ENCODE measurements at places on chromosomes 4 and X.

- no peak for DNase-seq
Measured at GRCh38 chr4:14259936-14260335, 632.4 kb upstream of the BOD1L1 start.

GRCh38 chr4:61864286-61864685 lies 664.2 kb downstream of the ADGRL3 start:
- DNase-seq = no peak

DNA sequence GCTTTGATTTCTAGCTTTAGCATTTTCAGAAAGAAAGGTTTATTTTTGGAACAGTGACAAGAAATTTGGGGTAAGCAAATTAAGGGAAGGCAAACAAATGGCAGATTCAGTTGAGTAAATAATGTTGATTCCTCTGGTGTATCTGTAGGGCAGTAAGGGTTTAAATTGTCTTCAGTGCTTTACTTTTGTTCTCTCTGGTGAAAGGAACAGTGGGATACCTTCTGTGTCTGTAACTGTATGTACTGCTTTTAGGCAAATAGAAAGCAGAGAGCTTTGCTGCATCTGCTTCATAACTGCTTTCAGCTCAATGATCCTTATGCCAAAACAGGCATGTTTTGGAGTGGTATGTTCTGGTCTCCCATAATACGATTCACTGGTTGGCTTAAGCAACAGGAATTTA lies 932.1 kb upstream of the SLIT2 start:
- DNase-seq = no peak

DNA sequence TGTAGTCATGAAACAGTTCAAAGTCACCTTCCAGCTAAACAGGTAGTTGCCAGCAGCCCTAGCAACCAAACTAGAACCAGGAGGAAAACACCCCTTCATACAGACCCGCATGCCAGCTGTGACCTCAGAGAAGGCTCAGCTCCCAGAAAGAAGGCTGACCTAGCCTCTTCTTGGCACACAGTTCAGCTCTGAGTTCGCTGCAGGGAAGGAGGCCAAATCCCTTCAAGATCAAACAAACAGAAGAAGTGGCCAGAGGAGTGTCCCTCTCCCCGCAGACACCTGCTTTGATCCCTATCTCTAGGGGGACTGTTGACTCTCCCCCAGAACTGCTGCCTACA lies 56.0 kb downstream of the HADH start:
- DNase-seq = no peak

- no peak for DNase-seq
Measured at GRCh38 chr4:79174490-79175252, 151.2 kb downstream of the NAA11 start.

DNA sequence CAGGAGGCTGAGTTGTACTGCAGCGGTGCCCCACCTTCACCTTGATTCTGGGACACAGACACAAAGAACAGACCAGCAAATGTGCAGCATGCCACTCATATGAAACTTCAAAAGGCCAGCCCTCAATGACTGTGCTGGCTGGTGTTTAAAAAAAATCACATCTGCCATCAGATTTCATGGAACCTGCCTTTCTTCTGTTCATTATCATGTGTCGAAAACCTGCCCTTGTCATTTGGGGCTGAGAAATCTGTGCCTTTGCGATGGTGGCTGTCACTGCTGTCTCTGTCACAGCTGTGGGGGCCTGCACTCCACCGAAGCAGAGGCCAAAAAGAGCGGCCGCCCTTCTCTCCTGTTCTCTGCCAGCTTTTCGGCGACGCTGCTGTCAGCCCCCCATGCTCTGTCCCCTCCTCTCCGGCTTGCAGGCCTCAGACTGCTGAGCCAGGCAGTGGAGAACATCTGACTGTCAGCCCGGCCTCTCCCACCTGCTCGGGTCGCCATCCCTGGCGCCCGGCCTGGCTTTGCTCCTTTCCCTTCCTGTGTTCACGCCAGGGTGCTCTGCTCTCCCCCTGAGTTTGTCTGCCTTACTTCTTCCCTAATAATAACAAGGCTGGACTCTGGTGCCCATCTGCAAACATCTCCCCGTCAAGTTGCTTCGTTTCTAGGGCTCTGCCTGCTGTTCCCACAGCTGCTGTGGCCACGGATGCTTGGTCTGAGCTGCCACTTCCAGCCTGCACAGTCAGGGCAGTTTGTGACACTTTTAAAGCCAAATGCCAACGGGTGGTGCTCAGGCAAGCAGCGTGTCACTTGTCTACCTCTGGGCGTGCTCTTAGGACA lies 355.2 kb downstream of the UNC5C start:
- no peak for DNase-seq

DNA sequence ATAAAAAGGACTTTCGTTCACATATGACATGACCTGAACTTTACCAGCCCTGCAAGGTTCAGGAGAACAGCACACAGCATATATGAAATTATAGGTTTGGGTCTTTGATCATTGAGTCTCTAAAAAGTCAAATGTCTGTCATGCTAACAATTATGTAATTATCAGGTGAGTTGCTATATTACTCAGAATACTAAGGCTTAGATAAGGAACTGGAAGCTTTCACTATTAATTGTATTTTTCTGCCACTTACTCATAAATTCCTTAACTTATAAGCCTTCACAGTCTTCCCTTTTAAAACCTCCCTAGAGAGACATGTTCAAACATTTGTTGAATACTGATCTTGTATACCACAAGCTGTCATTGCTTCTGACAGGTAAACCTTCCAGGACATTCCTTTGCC lies 292.8 kb upstream of the MAGEB2 start:
- no peak for DNase-seq

- DNase-seq = no peak
Measured at GRCh38 chr4:83536362-83537272, 709 bp downstream of the GPAT3 start.

GRCh38 chr4:3879681-3880614 lies 113.8 kb downstream of the ADRA2C start:
- no peak for DNase-seq

DNA sequence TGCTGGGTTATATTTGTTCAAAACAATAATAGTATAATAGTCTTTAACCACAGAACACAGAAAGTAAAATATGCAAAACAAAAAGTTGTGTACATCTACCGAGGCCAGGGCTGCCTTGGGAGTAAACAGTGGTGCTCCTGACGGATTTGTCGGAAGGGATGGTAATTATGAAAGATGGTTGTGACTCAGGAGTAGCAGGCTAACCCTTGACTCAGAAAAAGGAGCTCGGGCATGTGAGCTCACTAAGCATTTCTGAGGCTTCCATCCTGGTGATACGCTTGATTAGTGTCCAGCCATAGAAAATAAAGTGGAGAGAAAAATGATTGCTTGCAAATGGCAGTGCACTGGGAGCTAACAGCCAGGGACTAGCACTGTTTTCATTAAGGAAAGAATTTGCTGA lies 53.2 kb upstream of the SPANXB1 start:
- DNase-seq = no peak

GRCh38 chr4:138494931-138495330 lies 252.8 kb upstream of the SLC7A11 start:
- no peak for DNase-seq

- DNase-seq = no peak
Measured at GRCh38 chr4:177265729-177266128, 43.9 kb upstream of the NEIL3 start.

GRCh38 chr4:121064482-121064881 lies 7.9 kb downstream of the NDNF start:
- DNase-seq = peak; percentile 36

- DNase-seq = no peak
Measured at GRCh38 chrX:68146054-68146453, 287.2 kb downstream of the OPHN1 start.

- DNase-seq = no peak
Measured at GRCh38 chr4:53912766-53913497, 151.5 kb downstream of the CHIC2 start.

DNA sequence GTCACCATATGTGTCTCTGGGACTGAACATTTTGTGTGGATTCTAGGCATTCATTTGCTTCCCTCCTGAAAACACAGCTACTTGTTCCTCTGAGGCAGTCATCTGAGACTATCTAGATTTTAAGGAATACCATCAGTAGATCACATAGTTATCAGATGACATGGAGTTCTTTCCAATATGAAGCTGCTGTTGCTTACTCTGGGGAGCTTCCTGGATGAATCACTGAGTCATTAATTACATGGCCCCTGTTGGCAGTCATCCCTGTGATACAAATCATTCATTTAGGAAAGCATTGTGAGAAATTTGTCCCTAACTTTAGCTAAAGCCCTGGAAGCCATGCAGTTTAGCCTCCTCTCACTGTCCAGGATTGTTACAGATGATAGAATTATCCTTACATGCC lies 98.2 kb upstream of the ARSJ start:
- no peak for DNase-seq

DNA sequence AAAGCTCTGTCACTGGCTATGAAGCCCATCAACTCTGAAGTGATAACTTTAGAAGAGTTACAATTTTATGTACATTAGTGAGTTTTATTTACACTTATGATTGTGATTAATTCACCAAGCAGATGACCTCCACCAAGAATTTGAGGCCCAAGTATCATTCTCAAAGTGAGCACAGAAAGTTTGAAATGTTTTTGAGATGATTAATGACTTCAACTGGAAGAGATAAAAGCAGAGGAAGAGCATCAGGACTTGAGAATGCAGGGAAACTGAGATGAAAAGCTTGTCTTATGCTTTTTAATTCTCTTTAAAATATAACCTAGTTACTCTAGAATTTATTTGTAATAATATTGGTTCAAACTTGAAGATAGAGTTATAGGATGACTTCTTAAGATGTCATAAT lies 112.8 kb upstream of the H2AZ1 start:
- DNase-seq = no peak

GRCh38 chr4:78693777-78694456 lies 82.2 kb upstream of the BMP2K start:
- no peak for DNase-seq

DNA sequence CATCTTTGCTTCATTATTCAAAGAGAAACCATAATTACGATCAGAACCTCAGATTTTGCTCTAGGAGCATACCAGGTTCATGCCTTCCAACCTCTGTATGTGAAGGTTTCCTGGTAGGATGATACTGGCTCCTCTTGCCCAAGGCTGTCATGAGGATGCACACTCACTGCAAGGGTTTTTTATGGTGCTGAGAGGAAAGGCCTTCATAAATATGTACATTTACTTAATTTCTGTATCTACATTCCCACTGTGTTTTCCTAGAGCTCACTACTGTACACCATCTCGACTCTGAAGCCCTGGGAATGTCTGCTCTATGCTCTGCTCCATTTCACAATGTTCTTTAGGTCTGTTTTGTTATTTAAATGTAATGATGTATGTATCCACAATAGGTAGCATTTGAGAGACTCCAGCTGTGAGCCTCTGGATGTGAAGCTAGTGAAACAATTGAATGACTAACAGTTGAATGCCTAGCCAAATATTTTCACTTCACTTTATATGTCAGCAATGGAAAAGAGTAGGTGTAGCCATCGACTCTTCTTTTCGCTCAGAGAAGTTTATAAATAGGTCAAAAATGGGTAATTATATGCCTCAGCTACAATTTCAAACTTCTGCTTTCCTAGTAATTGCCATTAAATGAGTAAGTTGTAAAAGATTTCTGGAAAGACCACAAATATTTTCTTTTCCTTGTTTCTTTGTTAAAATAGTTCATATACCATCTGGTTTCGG lies 228.0 kb downstream of the PALLD start:
- no peak for DNase-seq

GRCh38 chrX:1451251-1451660 lies 1.5 kb downstream of the ASMTL start:
- no peak for DNase-seq

DNA sequence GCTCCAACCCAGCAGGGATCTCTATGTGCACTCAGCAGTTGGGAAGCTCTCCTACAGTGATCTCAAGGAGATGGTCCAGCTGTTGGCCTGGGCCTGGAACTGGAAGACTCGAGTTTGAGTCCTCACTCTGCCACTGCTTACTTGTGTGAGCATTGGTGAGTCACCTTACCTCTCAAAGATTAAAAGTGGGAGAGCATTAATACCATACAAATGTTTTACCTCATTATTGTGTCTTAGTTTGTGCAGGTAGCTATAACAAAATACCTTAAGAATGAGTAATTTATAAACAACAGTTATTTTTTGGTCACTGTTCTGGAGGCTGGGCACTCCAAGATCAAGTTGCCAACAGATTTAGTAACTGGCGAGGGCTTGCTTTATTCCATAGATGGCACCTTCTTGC lies 21.4 kb upstream of the ZNF827 start:
- no peak for DNase-seq

GRCh38 chr4:77358315-77358928 lies 201.4 kb downstream of the CCNG2 start:
- no peak for DNase-seq

DNA sequence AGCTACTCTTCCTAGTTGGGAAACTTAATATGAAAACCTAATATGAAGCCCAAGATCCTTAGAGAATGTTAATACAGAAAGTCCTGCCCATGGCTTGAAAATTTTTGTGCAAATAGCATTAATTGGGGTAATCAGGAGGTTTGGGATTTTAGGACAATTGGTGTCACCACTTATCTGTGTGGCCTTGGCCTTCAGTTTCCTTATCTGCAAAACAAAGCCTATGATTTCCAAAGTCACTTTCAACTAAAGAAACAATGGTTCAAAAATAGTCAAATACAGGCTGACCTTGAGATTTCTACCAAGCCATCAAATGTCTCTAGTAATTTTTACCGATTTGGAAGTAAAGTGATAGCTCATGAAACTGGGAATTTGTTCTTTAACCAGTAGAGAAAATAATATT lies 40.2 kb upstream of the FAM9C start:
- DNase-seq = no peak

GRCh38 chr4:104964410-104965175 lies 182.1 kb upstream of the TET2 start:
- DNase-seq = no peak

DNA sequence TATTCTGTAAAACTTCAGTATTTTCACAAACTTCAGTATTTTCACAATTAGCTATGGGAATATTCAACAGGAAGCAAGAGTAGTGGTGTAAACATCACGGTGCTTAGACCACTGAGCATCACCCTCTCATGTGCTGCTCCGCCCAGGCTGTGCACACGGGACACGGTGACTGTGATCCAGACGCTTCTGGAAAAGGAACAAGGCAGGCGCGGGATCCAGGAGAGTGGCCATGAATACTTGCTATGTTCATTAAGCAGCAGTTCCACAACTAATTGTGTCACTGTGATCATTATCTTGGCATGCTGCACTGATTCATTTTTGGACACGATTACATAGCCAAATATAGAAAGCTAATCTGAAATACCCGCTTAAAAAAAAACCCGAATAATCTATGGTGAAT lies 19.6 kb upstream of the FAT1 start:
- no peak for DNase-seq

DNA sequence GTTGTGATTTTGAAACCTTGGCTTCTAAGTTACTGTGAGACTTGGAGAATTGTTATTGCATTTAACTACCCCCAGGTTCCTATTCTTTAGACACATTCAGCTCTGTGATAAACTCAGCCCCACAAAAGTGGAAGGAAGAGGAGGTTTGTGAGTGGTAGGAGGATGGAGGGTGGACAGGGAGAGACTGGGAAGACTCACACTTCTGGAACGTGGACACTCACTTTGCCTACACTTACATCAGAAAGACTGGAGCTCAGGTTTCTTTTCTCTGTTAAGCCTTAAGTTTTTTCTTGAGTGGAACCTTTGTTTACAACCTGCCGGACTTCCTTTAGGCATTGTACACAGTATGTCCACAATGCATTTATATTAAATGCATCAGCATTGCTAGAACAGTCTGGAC lies 99.0 kb downstream of the AREG start:
- DNase-seq = no peak
